ENCODE measurements at places on chromosomes 4 and X.

GRCh38 chr4:43822621-43823020 lies 626.0 kb downstream of the KCTD8 start:
- DNase-seq, result no peak

- DNase-seq, result no peak
These were observed 67.8 kb upstream of the LNX1 start for GRCh38 chr4:53659112-53659511.

DNA sequence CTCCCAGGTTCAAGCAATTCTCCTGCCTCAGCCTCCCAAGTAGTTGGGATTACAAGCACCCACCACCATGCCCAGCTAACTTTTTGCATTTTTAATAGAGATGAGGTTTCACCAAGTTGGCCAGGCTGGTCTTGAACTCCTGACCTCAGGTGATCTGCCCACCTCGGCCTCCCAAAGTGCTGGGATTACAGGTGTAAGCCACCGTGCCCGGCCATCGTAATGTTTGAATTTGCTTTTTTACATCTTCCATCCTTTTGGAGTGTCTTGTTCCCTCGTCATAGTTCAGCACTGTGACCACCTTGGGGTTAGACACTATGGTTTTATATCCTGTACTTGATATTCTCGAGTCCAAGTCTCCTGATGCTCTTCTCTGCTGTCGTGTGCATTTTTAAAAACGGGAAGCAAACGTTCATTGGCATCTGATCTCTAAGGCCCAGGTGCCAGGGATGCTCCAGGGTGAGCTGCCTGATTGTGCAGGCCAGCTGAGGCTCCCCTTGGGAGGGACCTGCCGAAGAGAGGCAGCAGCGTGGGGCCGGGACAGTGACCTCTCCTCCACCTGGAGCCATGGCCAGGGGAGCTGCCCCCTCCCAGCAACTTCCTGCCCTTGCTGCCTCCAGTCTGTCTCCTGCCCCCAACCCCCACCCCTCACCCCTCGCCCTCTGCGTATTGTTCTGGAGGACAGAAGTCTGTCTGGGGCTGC lies 16.7 kb downstream of the DGKQ start:
- no peak for DNase-seq

DNA sequence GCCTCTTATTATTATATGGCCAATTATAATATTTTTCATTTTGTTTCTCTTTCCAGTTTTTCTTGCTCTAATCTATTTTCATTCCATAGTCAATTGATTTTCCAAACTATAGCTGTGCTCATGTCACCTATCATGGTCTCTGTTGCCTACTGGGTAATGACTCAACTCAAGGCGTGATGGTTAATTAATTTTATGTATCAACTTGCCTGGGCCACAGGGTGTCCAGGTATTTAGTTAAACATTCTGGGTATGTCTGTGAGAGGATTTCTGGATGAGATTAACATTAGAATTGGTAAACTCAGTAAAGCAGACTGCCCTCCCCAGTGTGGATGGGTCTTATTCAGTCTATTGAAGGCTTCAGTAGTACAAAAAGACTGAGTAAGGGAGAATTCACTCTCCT lies 9.9 kb downstream of the FHIP1A start:
- no peak for DNase-seq

GRCh38 chrX:1430451-1430850 lies 22.3 kb downstream of the ASMTL start:
- DNase-seq, result no peak

DNA sequence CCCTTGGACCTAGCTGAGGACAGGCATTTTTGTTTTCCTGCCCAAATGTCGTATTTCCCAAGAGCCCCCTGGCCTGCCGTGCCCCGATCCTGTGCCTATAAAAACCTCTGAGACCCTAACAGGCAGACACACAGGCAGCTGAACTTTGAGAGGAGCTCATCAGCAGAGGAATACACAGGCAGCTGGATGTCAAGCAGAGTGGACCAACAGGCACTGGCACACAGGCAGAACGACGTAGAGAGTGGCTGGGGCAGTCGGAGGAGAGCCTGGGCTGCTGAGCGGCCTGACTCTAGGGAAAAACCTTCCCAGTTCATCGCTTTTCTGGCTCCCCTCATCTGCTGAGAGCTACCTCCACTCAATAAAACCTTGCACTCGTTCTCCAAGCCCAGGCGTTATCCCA lies 896.1 kb downstream of the PCDH18 start:
- DNase-seq, result no peak

GRCh38 chrX:41314881-41315280 lies 19.1 kb upstream of the DDX3X start:
- no peak for DNase-seq

- DNase-seq, result no peak
These were observed 24.3 kb downstream of the HMX1 start for GRCh38 chr4:8847331-8847730.

- DNase-seq, result no peak
These were observed 15.5 kb upstream of the SH3D19 start for GRCh38 chr4:151340751-151341385.

- DNase-seq, result no peak
These were observed 411.1 kb downstream of the TRIML1 start for GRCh38 chr4:188550296-188550695.

- DNase-seq, result no peak
These were observed 161.8 kb downstream of the SH3KBP1 start for GRCh38 chrX:19725641-19726040.

DNA sequence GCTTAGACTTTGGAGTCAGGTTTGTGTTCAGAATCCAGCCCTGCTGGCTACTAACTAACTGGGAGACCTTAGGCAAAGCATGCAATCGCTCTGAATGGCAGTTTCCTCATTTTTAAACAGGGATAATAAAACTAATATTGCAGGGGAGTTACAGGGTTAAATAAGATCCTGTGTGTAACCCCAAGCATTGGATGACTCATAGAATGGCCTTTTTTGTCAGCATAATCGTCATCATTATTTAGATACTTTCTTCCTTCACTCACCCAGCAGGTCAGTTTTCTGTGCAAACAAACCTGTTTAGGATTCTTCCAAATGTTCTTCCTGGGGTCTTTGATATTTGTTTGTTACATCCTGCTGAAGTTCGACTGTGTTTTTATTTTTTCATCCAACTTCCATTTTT lies 208.2 kb downstream of the EVC2 start:
- no peak for DNase-seq

DNA sequence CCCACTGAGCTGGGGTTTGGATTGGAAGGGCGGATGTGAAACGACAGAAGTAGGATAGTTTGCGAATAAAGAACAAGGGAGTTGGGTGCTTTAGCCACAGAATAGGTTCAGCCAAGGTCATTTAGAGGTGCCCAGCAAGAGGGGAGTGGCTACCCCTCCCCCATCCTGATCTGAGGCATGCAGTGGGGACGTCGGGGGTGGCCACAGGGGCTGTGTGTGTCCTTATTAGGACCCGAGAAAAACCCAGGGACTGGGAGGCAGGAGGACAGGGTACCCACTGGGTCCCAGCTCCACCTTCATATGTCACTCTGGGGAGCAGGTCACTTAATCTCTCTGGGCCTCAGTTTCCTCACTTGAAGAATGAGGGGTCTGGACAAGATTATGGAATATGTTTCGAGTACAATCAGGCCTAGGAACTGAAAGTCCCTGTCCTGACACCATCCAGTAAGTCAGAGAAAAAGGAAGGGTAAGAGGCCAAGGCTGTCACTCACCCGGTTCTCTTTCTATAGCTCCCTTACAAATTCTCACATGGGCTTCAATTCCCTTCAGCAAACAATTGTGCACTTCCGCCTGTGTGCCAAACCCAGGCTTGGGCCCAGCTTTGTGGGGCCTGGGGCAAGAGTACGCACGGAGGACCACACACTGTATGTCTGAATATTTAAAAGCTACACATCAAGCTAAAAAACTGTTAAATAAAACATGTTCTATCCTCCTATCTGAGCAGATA lies 4.2 kb upstream of the NYX start:
- no peak for DNase-seq

DNA sequence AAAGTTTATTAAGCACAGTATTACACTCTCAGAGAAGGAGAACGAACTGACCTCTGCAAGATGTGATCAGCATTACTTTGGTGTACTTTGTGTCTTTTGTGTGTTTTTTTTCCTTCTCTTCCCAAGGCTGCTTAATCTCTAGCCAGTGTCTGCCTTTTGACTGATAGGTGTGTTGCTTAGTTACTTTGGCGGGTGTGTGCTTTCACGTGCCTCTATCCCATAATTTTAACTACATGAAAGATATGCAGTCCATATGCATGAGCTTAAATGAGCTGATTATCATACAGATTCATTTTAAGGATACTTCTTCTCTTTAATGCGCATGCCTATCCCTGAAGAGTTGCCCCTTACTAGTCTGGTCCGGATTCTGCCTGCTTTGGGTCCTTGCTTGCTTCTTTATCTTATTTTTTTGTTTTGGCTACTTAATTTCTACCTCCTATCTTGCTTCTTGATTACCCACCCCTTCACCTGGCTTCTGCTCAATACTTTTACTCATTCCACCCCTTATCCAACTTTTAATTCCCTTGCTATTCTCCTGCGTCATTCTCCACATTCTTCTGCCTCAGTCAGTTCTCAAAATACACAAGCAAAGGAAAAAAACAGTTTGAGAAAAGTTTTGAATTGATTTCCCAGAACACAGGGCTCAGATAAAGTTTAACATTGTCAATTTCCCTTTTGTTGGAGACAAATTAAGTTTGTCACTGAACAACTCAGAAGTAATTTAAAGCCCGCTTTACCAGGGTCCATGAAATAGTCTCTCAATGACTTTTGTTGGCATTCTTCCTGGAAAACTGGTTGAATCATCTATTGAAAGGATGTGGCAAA lies 182.0 kb downstream of the TENT5D start:
- DNase-seq, result no peak

GRCh38 chrX:82528525-82528924 lies 979.6 kb upstream of the POU3F4 start:
- no peak for DNase-seq

DNA sequence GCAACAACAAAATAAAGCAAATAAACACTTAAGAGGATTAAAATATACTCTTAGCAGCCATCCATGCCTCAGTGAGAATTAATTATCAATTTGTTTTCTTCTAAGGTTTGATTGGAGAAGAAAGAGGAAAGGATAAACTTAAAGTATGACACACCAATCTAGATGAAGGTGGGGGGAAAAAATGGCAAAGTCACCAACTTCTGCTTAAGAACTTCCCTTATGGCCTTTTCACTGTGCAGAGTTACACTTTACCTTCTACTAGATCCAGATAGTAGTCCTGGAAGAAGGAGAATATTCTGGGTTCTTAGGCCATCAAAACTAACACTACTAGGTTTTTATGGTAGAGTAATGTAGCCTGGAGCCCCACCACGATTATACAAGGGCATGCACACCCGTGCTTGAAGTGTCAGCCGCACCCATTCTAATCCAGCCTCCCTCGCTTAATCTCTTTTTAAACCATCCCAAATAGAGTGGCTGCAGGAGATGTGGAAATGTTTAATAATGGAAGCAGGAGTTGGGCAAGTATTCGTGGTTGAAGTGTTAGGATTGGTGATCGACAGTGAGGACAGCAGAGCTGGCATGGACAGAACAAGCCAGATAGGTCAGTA lies 14.1 kb downstream of the ENPEP start:
- no peak for DNase-seq

GRCh38 chr4:21765810-21766407 lies 182.7 kb downstream of the KCNIP4 start:
- no peak for DNase-seq

DNA sequence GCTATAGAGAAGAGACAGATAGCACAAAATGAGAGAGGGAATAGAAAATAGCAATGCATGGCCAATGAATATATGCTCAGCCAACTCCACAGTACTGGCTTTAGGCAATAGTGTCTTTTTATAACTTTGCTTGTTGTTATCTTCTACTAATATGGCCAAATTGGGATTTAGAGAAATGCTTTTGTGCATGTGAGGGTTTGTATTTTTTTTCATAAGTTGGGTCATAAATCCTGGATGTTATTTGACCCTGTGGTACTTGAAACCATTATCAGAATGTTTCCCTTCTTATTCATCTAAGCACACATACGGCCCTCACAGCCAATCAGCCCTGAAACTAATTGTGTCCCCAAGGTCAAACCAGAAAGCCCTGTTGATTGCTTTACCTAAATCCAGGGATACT lies 35.2 kb upstream of the LPAR4 start:
- DNase-seq, result no peak

GRCh38 chrX:111876646-111877045 lies 665 bp downstream of the TRPC5OS start:
- no peak for DNase-seq

GRCh38 chrX:115531818-115532403 lies 29.1 kb upstream of the PLS3 start:
- DNase-seq, result no peak

- no peak for DNase-seq
These were observed 211.6 kb downstream of the DCLK2 start for GRCh38 chr4:150289881-150290280.

- no peak for DNase-seq
These were observed 176.6 kb upstream of the NR3C2 start for GRCh38 chr4:148618856-148619255.

DNA sequence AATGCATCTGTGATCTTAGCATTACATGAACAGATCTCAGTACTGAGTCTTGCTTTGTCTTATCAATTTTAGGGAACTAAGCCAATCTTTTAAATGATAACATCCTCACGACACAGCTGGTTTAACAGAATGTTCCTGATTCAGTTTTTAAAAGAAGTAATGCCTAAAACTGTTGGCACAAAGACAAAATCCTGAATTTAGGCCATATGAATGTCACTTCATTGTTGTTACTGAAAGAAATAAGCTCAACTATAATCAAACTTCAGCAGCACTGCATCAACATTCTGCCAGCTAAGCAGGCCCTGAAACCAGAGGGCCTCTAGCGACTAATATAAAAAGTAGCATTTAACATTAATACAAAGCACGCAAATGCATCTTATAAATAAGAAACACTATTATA lies 130.6 kb downstream of the FRYL start:
- DNase-seq, result no peak

- DNase-seq, result no peak
These were observed 276.6 kb downstream of the BCOR start for GRCh38 chrX:39820938-39821708.

DNA sequence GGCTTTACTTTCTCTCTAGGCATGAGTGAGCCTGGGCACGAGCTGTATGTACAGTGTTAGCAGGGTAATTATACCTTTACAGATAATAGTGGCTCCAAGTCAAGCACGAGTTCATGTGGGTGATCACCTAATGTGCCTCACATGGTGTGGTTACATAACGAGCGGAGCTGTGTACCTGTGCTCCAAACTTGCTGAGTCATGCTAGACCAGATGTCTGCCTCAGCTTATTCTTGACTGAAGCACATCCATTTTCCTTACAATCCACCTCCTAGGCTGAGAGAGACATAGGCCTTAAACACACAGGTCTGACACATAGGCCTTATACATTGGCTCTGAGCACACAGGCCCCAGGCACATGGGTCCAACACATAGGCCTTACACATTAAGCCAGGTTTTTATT lies 426.6 kb downstream of the GPAT3 start:
- no peak for DNase-seq

GRCh38 chr4:185693548-185694215 lies 118.3 kb downstream of the SORBS2 start:
- DNase-seq, result no peak
